Amniotic stem cell (primary cell): ENCODE measurements at places on chromosomes 11 and 22.

DNA sequence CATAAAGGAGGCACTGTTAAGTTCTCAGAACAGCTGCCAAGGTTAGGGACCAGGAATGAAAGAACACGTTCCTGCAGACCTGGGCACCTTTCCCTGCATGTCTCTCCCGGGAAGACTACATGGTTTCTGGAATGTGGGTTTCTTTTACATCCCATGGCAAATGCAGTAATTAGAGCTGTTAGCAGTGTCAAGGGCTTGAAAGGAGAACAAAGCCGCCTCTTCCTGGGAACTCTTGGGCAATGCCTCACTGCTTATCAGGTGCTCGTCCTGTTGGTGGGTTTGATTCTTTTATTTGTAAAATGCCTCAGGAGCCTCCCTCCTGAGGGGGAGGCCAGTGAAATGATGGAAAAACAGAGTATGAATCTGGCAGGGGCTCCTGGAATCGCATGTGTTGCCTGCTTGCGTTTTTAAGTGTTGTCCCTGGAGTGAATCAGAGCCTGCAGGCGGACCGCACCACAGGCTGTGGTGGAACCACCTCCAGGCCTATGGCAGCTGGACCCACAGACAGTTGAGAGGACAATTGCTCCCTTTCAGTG, 723 bp upstream of the C22orf31 start:
- DNase-seq: no peak

GRCh38 chr22:35478633-35479107, 62.0 kb upstream of the RASD2 start:
- DNase-seq: no peak

DNA sequence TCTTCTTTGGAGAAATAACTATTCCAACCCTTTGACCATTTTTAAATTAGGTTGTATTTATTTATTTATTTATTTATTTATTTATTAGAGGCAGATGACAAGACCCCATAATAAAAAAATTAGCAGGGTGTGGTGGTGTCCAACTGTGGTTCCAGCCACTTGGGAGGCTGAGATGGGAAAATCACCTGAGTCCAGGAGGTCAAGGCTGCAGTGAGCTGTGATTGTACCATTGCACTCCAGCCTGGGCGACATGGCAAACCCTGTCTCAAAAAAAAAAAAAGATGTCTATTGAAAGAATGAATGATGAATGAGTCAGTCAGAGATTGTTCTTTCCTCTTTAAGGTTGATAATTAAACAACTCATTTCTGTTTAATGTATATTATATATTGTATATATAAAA, 129.6 kb downstream of the WNT11 start:
- no peak for DNase-seq

- no peak for DNase-seq
Observed at GRCh38 chr11:114298710-114299109, 2.5 kb downstream of the NNMT start.

DNA sequence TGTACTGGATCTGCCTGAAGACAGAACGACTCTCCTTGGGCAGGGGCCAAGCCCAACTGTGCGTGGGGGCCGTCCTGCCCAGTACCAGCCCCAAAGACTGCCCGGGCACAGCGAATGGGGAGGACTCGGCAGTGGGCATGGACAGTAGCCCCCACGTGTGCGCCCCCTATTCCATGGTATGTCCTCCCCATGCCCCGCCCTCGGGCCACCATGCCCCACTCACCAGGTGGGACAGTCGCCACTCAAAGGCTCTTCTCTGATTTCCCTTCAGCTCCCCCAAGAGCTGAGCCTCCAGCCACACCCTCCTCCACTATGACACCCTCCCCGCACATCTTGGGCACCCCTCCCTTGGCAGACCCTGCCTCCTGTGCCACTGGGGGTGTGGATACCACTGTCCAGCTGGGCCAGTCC, 43.5 kb downstream of the GNB1L start:
- DNase-seq: no peak

GRCh38 chr11:46044601-46045000, 76.7 kb downstream of the PHF21A start:
- DNase-seq: no peak

- DNase-seq: no peak
Observed at GRCh38 chr11:72599325-72600117, 74.7 kb downstream of the PDE2A start.

DNA sequence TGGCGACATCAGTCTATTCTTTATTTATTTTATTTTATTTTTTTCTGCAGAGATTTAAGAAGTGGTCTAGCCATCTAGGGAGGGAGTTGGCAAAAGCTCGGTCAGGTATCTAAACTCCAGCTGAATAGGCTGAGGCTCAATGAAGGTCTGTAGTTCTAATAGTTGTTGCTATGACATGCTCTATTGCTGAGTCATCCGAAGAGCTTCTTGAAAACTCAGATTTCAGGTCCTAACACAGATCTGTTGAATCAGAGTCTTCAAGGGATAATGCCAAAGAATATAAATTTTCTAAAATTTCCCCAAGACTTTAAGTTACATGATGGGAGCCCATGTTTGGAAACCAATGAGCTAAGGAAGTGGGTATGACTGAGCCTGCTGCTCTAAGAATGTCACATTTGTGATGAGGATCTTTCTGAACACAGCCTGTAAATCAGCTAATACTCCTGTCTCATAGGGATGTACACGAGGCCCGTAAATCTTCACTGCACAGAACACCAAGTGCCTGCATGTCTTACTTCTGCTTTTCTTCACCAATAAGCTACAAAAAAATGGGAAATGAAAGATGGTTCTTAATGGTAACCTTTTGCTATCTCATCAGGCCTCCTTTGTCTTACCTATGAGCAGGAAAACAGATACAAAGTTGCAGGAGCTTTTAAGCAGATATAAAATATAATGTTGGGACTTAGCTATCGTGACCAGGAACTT, 901.4 kb upstream of the API5 start:
- no peak for DNase-seq
